ENCODE measurements at places on chromosomes 1 and 21.
A peak's percentile ranks its signal among the peaks of the same experiment; 100 is the strongest.

- no peak for DNase-seq
Observed at GRCh38 chr1:207581496-207582153, 63.3 kb upstream of the CR1L start.

- DNase-seq, result no peak
Observed at GRCh38 chr1:117641536-117641935, 35.7 kb downstream of the TENT5C start.

DNA sequence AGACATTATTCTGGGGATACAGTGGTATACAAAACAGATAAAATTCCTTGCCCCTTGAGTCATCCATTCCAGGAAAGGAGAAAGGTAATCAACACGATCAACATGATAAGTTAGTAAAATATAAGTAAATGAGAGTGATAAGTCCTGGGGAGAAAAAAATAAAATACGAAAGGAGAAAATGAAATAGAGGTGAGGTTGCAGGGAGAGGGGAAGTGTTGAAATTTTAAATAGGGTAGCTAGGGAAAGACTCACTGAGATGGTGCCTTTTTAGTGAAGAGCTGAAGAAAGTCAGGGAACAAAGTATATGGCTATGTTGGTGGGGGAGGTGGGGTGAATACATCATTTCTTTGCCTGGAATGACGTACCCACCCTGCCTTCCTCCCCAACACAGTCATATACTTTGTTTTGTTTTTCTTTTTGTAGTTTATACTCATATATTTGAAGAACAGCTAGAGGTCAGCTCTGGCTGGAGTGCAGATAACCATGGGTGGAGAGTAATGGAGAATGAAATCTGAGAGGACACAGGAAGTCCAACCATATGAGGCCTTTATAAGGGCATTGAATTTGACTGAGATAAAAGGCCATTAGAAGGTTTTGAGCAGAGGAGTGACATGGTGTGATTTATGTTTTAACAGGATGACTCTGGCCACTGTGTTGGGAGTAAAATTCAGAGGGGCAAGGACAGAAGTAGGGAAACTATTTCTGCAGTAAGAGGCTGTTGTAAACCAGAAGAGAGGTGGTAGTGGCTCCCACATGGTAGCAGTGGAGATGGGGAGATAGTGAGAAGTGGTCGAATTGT, 54.8 kb downstream of the OSBPL9 start:
- no peak for DNase-seq

- no peak for DNase-seq
Observed at GRCh38 chr1:2582391-2582790, 4.2 kb upstream of the PRXL2B start.

DNA sequence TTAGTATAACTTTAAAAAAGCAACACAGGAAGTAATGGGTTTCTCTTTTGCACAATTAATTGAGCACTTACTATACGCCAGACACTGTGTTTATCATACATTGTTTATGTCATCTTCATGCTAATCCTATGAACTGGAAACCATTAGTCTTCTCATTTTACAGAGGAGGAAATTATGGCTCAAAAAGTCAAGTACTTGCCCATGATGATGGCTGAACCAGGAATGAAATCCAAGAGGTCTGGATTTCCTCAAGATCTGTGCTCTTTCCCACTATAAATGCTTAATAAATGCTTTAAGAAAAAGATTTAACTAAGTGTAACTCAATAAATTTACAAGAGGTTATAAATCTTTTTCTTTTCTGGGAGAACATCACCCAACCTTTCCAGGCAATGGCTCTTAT, 303.7 kb upstream of the RRP15 start:
- DNase-seq, result no peak

GRCh38 chr1:230621324-230622030, 20.8 kb upstream of the COG2 start:
- DNase-seq, result no peak

DNA sequence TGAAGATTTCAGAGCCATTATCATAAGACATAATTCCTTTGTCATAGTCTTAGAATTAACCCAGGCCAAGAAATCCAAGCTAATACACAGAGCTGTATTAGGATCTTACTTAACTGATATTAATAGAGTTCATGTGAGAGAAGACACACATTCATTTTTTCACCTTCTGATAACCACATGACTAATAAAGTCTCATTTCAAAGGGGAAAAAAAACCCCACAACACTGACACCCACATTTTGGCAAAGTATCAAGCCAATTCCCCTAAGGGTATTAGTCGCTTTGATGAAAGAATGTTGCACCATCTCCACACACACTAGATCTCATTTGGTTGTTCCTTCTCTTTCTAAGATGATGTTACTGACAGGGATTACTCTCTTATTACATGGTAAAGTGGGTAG, 344.4 kb upstream of the ESRRG start:
- DNase-seq, result no peak

DNA sequence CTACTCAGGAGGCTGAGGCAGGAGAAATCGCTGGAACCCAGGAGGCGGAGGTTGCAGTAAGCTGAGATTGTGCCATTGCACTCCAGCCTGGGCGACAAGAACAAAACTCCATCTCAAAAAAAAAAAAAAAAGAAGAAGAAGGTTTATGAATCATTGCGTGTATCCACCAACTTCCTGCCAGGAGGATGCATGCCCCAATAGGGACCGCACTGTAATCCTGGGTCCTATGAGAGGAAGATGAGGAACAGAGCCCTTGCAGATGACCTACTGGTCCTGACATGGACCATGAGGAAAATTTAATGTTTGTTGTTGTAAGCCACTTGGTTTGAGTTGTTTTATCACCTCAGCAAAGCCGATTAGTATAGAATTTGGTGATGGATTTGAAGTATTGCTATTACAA, 56.7 kb downstream of the PTGS2 start:
- no peak for DNase-seq

DNA sequence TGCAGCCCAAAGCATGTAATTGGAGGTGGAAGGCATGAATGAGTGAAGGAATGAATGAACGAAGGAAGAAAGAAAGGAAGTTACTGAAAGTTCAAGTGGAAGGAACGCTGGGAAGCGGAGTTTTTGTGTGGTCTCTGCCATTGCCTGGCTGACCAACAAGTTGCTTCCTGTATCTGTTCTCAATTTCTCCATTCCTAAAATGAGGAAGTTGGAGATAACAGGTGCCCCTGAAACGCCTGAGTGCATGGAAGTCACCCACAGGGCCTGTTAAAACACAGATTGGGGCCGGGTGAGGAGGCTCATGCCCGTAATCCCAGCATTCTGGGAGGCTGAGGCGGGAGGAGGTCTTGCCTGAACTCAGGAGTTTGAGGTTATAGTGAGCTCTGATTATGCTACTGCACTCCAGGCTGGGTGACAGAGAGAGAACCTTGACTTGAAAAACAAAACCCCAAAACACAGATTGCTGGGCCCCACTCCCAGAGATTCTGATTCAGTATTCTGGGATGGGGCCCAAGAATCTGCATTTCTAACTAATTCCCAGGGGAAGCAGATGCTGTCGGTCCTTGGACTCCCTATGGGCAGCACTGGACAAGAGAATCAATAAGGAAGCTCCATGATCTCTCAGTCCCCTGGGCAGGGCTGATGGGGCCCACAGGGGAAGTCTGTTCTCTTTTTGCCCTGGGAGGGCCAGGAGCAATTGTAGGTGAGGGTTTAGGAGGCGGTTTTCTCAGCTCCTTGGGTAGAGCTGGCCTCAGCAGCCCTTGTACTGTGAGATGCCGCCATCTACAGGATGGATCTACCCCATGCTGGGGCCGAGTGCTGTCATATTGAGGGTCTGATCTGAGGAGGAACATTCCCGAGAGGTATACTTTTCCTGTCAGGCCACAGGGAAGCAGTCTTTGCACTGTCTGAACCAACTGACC, 3.3 kb upstream of the CNR2 start:
- peak; percentile 70 for DNase-seq

- no peak for DNase-seq
Observed at GRCh38 chr1:148347781-148348180, 135.3 kb downstream of the PPIAL4G start.

DNA sequence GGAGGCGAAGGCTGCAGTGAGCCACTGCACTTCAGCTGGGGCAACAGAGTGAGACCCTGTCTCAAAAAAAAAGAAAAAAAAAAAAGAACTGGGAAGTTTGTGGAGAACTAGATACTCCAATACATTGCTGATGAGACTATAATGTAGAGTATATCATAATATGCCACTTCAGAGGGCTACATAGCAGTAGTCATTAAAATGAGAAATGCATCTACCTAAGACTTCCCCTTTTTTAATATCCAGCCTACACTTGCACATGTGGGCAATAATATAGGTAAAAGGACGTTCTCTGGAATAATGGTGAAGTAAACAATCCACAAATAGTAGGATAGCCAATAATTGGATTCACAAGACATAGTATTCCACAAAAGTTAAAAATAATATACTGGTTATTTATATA, 311.0 kb downstream of the HLX start:
- DNase-seq, result no peak

GRCh38 chr1:195335541-195335940, 1272.7 kb downstream of the KCNT2 start:
- no peak for DNase-seq

DNA sequence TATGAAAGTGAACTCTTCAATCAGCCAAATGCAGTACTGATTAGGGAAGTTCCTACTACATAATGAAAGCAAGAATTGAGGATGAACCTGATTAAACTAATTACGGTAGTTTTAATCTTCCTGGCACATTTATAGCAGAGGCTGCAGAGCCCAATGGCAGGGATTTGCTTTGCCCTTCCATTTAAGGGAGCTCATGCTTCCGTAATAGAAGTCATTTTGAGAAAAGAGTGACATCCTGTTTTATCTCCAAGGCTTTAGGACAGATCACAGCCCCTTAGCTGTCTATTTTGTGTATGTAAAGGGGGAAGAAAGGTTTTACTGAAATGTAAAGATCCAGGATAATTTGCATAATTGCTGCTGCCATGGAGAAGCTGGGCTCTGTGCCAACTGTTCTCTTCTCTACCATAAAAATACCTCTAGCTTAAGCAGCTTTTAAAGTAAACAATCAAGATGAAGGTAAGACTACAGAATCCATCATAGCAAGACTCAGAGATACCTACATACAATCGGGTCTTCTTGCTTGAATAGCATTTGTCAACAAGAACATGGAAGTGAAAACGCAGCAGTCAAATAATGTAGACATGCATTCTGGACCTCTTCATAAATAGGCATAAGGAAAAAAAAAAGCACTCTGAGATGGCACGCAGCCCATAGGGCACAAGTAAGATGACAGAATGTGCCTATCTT, 62.5 kb downstream of the ASH1L start:
- no peak for DNase-seq

GRCh38 chr1:203325418-203326091, 20.2 kb downstream of the BTG2 start:
- DNase-seq, result no peak

Data from CD4-positive, alpha-beta T cell treated with Interleukin-17A for 1 hour (primary cell).